ENCODE measurements at places on chromosomes 16 and 17.
A peak's percentile ranks its signal among the peaks of the same experiment; 100 is the strongest.

DNA sequence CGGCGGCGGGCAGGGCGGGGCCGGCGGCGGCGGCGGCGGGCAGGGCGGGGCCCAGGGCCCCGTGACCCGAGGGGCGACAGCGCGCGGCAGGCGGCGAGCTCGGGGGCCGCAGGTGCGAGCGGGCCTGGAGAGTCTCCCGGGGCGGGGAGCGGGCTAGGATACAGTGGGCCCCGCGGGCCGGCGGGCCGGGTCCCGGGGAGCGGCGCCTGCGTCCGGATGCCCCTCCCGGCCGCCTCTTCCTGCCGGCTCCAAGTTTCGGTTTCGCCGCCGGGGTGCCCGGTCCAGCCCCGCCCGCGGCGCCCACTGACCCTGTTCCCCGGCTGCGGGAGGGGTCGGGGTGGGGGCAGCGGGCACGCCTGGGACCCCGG, at the start of gene RNF213:
TSS of gene RNF213 (plus strand) at position 62 of the 368 bp plus-strand sequence. CDS start 2,830 bp downstream, outside the sequence.
- peak; percentile 43 for DNase-seq

GRCh38 chr16:75060723-75061122, 55.9 kb downstream of the LDHD start:
- no peak for DNase-seq

- DNase-seq, result no peak
Observed at GRCh38 chr16:26605626-26606271, 461.0 kb upstream of the C16orf82 start.

DNA sequence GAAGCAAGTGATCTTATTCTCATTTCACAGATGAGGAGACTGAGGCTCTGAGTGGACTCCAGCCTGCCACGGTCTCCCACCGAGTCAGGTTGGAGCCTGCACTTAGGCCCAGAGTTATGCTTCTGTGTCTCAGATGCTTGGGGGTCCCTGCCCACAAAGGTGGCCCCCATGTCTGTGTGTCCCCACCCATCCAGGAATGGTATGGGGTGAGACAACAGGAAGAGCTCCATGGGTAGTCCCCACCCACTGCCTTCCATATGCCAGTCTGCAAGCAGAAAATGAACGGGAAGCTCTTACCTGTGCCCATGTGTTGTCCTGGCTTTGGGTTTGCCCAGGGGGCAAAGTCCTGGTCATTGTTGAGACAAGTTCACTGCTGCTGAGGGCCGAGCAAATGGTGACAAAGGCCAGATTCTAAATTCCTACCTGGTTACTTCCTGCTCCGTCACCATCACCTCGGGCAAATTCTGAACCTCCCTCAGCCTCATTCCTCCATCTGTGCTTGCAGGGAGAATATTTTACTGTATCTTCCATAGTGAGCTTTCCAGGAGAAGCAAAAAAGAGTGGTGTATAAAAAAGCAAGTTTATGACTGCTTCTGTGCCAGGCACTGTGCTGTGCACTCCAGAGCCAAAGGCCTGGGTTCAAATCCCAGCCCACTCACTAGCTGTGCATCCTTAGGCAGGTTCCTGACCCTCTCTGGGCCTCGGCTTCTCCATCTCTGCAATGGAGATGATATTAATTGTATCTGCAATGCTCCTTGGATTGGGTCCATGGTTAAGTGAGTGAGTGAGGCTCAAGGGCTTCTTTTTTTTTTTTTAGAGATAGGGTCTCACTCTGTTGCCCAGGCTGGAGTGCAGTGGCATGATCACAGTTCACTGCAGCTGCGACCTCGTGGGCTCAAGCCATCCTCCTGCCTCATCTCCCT, 9.3 kb downstream of the IL4R start:
- no peak for DNase-seq

- DNase-seq, result no peak
Observed at GRCh38 chr16:69851491-69852240, 89.5 kb downstream of the WWP2 start.

DNA sequence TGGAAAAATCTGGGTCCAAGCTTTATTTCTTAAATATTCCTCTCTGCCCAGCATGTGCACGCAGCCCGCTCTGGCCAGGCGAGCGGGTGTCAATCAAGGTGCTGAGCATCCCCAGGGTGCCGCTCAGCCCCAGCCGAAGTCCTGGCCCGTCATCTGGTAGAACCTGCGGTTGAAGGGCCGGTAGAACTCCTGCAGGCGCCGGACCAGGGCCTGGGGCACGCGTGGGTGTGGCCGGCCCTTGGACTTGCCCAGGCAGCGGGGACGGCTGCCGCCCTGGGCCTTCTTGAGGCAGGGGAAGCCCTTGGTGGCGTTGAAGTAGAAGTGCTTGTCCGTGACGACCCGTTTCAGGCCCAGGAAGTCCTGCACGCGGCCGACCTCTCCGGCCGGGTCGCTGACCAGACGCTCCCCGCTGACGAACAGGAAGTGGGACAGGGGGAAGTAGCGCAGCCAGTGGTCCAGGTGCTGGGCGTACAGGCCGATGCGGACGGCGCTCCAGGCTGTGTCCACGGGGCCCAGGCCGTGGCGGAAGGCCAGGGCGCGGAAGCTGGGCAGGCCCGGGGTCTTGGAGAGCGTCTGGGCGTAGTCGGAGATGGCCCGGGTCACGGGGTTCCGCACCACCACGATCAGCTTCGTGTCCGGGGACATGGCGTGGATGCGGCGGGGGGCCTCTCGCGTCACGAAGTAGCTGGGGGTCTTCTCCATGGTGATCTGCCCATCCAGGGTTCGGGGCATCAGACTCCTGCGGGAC, 6.6 kb downstream of the HS3ST6 start:
- DNase-seq, result no peak

- DNase-seq, result peak; percentile 82
Observed at GRCh38 chr16:22195695-22196558, 10.2 kb upstream of the EEF2K start.

- no peak for DNase-seq
Observed at GRCh38 chr17:78974635-78975591, 4.8 kb downstream of the LGALS3BP start.

DNA sequence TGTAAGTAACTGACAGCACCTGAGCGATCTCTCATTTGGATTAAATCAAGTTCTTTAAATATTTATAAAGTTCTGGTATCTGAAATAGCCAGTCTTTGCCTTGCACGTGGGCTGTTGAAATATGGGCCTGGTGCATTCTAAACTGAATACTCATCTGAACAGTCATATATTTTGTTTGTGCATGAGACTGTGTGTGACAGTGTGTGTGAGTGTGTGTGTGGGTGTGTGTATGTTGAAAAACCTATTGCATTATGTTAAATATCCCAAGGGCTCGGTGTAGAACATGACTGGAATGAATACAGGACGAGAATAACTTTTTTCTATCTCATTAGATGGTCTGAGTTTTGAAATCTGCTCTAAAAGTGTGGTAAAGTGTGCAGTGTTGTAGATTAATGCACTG, 82.4 kb upstream of the TOX3 start:
- DNase-seq, result no peak

GRCh38 chr16:25729188-25729915, 37.6 kb downstream of the HS3ST4 start:
- no peak for DNase-seq

DNA sequence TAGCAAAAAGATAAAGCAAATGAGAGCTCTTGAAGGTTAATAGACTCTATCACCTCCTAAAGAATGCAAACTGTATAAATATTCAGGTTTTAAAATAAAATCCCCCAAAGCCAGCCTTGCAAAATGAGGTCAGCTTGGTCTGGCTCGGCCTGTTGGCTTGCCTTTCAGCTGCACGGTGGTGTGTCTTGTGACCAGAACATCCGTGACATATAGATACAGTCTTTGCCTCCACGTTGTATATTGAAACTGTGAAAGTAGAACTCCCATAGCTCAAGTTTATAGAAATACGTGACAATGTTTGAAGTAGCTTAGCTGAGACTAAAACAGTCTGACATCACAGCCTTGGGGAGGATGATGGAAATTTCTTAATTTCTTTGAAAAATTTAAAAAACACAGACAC, 236.6 kb upstream of the MYOCD start:
- no peak for DNase-seq

- DNase-seq, result peak; percentile 37
Observed at GRCh38 chr17:4004517-4005295, 40.5 kb upstream of the ATP2A3 start.

- DNase-seq, result no peak
Observed at GRCh38 chr16:23670137-23670776, 8.4 kb upstream of the PLK1 start.

DNA sequence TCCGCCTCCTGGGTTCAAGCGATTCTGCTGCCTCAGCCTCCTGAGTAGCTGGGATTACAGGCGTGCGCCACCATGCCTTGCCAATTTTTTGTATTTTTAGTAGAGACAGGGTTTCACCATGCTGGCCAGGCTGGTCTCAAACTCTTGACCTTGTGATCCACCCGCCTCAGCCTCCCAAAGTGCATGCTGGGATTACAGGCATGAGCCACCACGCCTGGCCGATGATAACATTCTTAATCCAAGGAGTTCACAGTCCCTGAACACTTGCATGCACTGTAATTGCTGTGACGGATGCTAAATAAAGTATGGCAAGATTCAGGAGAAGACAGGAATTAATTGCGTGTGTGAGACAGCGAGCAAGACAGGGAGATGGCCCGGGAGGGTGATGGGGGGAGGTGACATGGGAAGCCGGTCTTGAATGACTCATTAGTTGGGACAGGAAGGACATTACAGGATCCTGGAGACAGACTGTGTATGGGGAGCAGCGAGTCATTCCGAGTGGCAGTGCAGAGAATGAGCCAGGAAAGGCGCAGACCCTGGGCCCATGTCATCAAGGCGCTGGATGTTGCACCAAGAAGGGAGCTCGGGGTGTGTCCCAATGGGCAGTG, 6.7 kb downstream of the ABCA3 start:
- DNase-seq, result no peak

DNA sequence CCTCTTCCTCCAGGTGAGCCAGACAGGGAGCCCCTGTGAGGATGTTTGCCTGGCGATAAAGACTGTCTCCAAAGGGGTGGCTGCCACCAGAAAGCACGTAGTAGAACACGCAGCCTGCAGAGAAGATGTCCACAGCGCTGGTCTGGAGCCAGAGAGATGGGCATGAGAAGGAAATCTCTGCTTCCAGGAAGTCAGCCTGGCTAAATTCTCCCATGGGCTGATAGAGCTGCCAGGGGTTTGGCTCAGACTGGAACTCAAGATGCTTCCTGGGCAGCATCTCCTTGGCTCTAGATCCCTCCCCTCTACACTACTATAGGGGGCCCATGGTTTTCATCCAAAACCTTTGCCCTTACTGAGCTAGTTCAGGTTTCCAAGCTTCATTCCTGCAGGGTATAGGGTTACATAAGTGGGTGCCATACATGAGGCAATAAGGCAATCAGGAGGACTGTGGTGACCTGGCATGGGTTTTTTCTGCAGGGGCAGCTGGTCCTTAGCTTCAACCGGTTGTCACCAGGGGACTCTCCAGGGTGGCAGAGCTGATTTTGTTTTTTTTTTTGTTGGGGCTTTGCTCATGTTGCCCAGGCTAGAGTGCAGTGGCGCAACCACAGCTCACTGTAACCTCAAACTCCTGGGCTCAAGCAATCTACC, 13.6 kb downstream of the PLK1 start:
- no peak for DNase-seq

- peak; percentile 3 for DNase-seq
Observed at GRCh38 chr17:60077672-60078519, 825 bp downstream of the HEATR6 start.

DNA sequence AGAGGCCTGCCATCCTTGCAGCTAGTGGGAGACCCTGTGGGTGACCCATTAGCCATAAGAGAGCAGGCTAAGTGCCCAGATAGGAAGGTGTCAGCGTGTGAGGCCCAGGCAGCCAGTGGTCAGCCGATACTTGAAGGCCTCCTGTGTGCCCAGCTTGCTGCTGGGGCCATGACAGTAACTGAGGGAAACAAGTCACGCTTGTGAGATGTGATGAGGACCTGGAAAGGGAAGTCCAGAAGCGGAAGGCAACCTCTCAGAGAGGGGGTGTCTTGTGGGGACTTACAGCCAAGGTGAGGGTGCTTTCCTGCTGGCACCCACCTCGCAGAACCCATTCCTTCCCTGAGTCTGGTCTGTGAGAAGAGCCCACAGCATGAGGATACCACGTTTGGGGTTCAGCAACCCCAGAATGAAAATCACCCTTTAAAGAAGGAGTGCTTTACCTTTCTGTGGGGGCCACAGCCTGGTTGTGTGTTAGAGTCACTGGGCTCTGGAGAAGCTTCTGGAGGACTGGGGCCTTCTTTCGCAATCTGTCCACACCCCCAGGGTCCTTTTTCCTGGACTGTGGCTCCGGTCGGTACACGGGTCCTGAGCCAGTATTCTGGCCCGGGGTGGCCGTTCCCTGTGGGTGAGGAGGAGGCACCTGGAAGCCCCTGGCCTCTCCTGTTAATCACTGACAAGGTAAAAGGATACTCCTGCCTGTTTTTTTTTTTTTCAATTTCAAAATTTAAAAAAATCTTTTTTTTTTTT, 53.9 kb downstream of the PLCG2 start:
- DNase-seq, result no peak

DNA sequence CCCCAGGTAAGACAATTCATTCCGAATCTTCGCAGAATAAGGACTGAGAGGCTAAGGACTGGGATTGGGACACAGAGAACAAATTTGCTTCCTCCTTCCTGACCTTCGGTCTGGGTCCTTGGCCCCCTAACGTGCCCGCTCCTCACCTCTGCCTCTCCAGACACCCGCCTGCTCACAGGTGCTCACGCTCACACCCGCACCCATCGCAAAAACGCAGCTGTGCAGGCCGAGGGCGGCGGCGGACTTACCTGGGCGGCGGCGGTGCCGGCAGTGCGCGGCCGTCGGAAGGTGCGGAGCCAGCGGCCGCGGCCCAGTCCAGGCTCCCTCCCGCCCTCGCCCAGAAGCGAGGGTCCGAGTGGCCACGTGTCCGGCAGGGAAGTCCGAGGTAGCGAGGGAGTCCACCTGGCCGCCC, 7.1 kb upstream of the HOXB9 start:
- DNase-seq, result no peak

DNA sequence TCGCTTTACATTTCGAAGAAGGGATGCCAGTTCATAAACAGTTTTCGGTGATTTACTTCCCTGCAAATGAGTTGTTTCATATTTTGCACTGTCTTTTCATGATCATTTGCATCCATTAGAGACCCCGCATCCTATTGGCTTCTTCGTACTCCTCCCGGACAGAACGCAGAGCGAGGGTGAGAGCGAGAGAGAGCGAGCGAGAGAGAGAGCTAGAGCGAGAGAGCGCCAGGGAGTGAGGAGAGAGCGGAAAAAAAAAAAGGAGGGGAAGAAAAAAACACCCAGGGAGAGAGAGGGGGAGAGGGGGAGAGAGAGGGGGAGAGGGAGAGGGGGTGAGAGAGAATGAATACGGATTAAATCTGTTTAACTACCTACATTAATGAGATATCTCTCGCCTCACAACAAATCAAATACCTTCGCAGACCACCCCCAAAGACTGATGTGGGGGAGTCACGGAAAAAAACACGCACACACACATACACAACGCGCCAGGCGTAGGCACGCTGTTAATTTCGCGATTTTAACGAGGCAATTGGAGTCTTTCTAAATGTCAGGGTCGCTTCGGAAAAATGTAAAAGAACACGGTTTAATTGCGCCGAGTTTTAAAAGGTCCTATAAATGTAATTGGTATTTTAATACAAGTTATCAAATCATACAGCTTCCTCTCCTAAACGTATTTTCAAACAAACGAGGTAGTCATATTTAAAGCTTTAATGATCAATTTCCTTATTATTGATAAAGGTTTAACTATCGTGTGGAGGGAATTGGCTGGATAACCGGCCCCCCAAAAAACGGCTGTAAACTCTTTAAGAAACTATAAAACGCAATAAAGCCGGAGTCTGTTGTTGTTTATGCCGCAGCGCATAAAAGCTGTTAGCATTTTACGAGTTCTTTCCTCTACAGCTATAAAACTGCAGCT, at the start of gene HOXB8:
TSS of gene HOXB8 (minus strand) at position 246 of the 916 bp plus-strand sequence. CDS start 588 bp downstream, outside the sequence.
- no peak for DNase-seq

- DNase-seq, result peak; percentile 62
Observed at GRCh38 chr16:21646721-21647561, 5.5 kb downstream of the IGSF6 start.

- no peak for DNase-seq
Observed at GRCh38 chr16:89038811-89039735, 54.6 kb upstream of the ACSF3 start.

GRCh38 chr17:48915459-48916282, 7.5 kb downstream of the UBE2Z start:
- no peak for DNase-seq

All from activated T-helper 1 cell treated with Interleukin-2 at 50 U/mL for 16 hours (primary cell).